Cardiac septum (tissue), 1 donor: ENCODE measurements at places on chromosomes 3 and 15. TPM values are rescaled to one million over a fixed set of nuclear protein-coding genes. Genes with fewer than 3 reads are reported as not detected.

GRCh38 chr3:61595288-61595687, 33.9 kb downstream of the PTPRG start:
- DNase-seq, result no peak

ACTRT3 gene
- 0.57 TPM for total RNA-seq

GRCh38 chr15:36808411-36809160, 229.2 kb downstream of the CDIN1 start:
- no peak for DNase-seq

PSMD6 gene
- total RNA-seq, result 85.7 TPM

KCNMB3 gene
- total RNA-seq, result 1.9 TPM

GABPB1 gene
- 12.0 TPM for total RNA-seq

DNA sequence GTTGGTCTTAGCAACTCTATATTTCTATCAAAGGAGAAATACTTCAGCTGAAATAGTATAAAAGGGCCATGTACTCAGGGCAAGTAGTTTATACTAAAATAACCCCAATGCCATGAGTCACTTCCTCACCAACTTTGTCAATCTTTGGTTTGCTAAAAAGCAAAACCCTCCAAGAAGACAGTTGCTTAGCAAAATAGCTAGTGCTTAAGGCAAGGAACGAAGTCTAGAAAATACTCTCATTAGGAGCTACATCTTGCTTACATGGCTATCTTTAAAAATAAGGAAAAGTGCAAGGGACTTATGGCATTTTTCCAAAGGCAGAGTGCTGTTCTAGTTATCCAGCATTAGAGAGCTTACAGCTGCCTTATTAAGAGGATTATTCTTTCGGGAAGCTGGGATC, 28.4 kb downstream of the P3H2 start:
- no peak for DNase-seq

GRCh38 chr15:25541228-25541627, 102.4 kb upstream of the UBE3A start:
- DNase-seq, result no peak

CLSTN2 gene
- total RNA-seq, result 3.9 TPM
